D341Med (cell line): ENCODE measurements at places on chromosomes 2 and 18.

- no peak for DNase-seq
These were observed 573.5 kb upstream of the CNTNAP5 start for GRCh38 chr2:123451542-123451941.

DNA sequence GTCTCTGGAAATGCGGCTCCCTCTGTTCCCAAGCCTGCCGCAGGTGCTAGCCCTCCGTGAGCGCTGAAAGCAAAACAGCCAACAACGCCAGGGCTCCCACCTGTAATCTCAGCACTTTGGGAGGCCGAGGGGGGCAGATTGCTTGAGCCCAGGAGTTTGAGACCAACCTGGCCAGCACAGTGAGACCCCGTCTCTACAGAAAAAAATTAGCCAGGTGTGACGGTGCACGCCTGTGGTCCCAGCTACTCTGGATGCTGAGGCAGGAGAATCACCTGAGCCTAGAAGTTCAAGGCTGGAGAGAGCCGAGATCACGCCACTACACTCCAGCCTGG, 41.3 kb upstream of the PTMA start:
- no peak for DNase-seq

- DNase-seq = no peak
These were observed 36.8 kb upstream of the ALPP start for GRCh38 chr2:232341739-232342126.

DNA sequence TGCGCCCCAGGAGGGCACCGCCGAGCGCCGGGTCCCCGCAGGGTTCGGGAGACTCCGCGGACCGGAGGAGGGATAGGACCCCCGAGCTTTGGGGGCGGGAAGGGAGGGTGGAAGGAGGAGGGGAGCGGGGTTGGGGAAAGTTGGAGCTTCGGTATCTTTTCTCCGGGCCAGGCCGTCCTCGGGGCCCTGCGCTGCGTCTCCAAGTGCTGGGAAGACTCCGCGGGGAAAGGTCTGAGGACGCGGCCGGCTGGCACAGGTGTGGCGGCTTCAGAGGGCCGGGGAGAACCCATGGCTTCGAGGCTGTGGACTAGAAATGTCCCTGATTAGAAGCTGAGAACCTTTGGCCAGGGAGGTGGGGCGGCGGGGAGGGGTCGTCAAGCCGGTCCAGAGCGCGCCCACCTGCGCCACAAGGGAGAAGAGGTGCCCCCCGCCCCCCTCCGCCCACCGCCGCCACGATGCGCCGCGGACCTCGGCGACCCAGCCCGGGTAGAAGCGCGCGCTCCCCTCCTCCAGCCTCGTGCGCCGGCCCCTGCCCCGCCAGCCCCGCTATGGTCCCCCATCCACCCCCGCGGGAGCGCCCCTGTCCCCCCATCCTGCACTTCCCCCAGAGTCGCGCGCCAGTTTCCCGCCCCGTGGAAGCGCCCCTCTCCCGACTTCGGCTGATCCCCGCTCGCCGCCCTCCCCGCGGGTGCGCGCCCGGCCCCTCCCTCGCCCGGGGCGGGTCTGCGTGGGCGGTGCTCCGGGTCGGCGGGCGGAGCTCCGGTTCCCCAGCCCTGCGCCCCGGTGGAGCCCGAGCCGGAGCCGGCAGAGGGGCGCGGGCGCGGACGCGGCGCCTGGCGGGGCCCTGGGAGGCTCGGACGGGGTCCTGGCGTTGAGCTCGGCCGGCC, at the start of gene SNTG2:
Gene SNTG2 (plus strand): TSS at position 770 of the 887 bp plus-strand sequence. CDS start 148 bp downstream, outside the sequence.
- DNase-seq = peak; percentile 64
